ENCODE measurements at places on chromosomes 6 and 20. TPM values are rescaled to one million over a fixed set of nuclear protein-coding genes. Genes with fewer than 3 reads are reported as not detected.

MMP24 gene
- total RNA-seq = 8.2 TPM

TMX4 gene
- total RNA-seq = 23.5 TPM

ATP9A gene
- 16.4 TPM for total RNA-seq

CDH26 gene
- total RNA-seq = 0.29 TPM

CST2 gene
- not detected for total RNA-seq

Data from epithelial cell of proximal tubule (primary cell).